ENCODE measurements at places on chromosomes 11 and 22.

DNA sequence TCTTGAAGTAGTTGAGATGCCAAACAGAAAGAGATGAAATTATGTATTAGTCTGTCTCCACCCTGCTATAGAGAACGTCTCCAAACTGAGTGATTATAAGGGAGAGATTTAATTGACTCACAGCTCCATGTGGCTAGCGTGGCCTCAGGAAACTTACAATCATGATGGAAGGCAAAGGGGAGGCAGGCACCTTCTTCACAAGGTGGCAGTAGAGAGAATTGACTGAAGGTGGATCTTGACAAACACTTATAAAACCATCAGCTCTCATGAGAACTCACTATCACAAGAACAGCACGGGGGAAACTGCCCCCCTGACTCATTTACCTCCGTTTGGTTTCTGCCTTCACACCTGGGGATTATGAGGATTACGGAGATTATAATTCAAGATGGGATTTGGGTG, 794.0 kb downstream of the CNTN5 start:
- DNase-seq: no peak

DNA sequence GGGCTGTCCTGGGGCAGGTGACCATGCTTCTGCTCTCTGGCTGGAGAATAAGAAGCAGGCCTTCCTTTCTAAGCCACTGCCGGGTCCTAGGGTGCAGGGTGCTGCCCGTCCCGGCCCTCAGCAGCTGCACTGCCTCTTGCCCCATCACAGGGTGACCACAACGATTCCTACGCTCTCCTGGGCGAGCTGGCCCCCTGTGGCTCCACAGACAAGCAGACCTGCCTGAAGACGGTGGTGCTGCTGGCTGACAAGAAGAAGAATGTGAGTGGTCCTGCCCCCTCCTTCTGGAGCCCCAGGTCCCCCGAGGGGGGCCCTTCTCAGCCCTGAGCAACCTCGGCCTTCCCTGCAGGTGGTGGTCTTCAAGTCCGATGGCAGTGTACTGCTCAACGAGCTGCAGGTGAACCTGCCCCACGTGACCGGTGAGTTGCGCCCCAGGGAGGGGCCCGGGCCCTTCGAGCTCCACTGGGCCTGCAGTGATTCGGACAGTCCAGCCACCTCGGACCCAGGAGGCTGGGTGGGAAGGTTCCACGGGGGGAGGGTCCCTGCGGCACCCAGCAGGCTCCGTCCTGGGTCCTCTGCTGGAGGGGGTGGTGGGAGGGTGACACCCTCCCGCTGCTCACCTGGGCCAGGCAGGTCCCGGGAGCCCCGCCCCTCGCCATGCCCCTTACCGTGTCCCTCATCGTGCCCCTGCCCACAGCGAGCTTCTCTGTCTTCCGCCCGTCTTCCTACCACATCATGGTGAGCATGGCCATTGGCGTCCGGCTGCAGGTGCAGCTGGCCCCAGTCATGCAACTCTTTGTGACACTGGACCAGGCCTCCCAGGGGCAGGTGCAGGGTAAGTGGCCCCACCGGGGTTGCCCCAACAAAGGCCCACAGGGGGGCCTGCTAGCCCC, 8.3 kb downstream of the MUC2 start:
- DNase-seq: no peak

- no peak for DNase-seq
Measured at GRCh38 chr22:28112190-28112544, 193.1 kb upstream of the PITPNB start.

DNA sequence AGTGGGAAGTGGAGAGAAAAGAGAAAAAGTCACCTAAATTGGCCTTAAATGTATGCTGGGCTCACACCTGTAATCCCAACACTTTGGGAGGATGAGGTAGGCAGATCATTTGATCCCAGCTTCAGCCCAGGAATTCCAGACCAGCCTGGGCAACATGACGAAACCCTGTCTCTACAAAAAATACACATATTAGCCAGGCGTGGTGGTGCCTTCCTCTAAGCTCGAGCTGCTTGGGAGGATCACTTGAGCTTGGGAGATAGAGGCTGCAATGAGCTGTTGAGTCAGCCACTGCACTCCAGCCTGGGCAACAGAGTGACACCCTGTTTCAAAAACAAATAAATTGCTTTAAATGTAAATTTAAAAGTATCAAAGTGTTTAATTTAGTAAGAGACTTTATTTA, 3.9 kb downstream of the CBL start:
- DNase-seq: no peak

DNA sequence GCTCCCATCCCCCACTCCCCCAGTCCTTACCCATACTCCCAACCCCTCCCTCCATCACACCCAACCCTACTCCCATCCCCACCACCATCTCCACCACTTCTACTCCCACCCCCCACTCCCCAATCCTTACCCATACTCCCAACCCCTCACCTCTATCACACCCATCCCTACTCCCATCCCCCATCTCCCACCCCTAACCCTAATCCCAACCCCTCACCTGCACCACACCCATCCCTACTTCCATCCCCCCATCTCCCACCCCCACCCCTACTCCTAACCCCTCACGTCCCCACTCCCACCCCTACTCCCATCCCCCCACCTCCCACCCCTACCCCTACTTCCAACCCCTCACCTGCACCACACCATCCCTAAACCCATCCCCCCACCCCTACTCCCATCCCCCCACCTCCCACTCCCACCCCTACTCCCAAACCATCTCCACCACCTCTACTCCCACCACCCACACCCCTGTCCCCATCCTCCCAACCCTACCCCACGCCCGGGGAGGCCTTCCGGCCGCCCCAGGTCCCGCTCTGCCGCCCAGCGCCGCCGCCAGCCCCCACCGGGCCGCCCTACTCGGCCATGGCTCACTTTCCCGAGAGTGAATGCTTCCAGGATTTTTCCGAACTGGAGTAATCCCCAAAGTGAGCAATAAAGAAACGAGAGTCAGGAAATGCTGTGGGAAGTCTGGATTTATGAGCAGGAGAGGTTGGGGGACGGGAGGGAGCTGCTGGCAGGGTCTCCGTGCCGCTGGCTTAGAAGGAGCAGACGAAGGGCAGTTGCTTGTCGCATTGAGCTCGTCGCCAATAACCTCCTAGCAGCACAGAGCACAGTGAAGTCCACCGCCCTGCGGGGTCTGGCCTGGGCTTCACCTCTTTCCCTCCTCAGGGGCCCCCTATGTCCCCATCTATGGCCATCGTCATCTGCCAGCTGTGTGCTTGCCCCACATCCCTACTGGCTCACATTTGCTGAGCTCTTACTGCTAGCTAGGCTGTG, 4.6 kb downstream of the PRG3 start:
- DNase-seq: no peak

- DNase-seq: no peak
Measured at GRCh38 chr11:80650966-80651365, 1210.1 kb upstream of the TENM4 start.

- no peak for DNase-seq
Measured at GRCh38 chr11:122524898-122525297, 130.6 kb upstream of the UBASH3B start.
